Neural progenitor cell (in vitro differentiated cells): ENCODE measurements at places on chromosomes 13 and 19.

DNA sequence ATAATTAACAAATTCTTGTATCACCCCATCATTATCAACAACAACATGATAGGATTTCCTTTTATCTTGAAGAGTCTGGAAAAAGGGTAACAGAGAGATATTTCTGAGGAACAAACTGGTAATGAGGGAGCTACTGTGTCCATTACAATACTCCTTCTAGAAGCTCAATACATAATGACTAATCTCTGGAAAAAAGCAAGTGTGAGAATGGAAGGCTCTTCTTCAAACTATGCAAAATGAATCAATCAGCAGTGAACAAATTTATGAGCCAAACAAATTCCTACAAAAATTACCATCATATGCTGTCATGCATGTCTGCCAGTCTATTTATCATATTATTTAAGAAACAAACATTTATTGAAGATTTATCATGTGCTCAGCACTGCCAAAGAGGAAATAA, 30.0 kb upstream of the USPL1 start:
- DNase-seq = no peak

- DNase-seq = no peak
Measured at GRCh38 chr13:49308097-49308875, 60.6 kb downstream of the CDADC1 start.

DNA sequence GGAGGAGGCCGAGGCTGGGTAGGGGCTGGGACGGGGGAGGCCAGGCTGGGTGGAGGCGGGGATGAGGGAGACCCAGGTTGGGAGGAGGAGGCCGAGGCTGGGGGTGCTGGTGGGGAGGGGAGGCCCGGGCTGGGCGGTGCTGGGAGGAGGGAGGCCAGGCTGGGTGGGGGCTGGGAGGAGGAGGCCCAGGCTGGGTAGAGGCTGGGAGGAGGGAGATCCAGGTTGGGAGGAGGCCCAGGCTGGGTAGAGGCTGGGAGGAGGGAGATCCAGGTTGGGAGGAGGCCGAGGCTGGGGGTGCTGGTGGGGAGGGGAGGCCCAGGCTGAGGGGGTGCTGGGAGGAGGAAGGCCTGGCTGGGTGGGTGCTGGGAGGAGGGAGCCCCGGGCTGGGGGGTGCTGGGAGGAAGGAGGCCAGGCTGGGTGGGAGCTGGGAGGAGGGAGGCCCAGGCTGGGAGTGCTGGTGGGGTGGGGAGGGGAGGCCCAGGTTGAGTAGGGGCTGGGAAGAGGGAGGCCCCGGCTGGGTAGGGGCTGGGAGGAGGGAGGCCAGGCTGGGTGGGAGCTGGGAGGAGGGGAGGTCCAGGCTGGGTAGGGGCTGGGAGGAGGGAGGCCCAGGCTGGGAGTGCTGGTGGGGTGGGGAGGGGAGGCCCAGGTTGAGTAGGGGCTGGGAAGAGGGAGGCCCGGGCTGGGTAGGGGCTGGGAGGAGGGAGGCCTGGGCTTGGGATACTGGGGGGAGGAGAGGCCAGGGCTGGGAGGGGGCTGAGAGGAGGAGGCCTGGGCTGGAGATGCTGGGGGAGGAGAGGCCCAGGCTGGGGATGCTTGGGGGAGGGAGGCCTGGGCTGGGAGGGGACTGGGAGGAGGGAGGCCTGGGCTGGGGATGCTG, 10.7 kb downstream of the TPGS1 start:
- peak; percentile 68 for DNase-seq

- peak; percentile 79 for DNase-seq
Measured at GRCh38 chr13:90315061-90315460, 1032.4 kb upstream of the MIR17HG start.
